ENCODE measurements at places on chromosomes 13 and 19.

DNA sequence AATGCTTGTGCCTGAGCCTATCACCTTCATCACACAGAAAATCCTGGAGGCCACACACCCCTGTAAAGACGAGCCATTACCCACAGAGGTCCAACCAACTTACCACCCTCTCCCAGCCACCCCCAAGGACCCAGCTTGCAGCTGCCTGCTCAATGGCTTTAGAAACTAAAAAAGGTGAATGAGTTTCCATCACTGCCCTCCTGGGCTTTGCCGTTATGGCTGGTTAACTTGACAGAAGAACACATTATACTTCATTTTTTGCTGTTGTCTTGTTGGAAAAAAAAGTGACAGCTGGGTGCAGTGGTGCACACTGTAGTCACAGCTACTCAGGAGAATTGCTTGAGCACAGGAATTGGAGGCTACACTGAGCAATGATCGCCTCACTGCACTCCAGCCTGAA, 17.4 kb upstream of the FEM1A start:
- DNase-seq, result no peak

DNA sequence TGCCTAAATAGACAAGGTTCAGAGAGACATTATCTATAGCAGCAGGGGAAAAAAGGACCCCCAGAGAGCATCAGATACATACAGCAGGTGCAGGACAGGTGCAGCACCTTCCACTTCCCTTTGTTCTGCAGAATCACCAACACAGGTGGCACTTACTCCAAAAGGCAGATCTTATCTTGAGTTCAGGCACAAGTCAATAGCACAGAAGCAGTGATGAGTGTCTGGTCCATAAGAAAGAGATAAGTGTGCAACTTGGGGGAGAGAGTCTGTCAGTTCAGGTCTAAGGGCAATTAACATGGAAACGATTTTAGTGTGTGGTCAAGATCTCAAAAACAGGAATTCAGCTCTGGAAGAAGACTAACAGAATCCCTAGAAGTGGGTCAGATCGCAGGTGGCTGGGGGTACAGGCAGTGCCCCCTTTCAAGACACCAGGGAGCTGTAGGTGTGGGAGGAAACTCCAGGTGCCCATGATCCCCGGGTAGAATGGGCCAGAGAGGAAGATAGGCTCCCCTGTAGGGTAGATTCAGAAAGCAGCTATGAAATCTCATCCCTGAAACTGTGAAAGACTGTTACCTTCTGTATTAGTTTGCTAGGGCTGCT, 40.6 kb downstream of the TNFSF11 start:
- no peak for DNase-seq

GRCh38 chr13:79869326-79869725, 388.4 kb downstream of the NDFIP2 start:
- DNase-seq, result no peak

- DNase-seq, result no peak
Measured at GRCh38 chr19:55264531-55264930, 5.7 kb upstream of the PPP6R1 start.

Measured in CD4-positive, alpha-beta T cell treated with Interleukin-1 beta for 1 hour (primary cell).